ENCODE measurements at places on chromosomes 7 and 10. TPM values are rescaled to one million over a fixed set of nuclear protein-coding genes. Genes with fewer than 3 reads are reported as not detected.

The PAPSS2 gene
- total RNA-seq: 125 TPM

The KCP gene
- total RNA-seq: 5.1 TPM

The OR2A12 gene
- total RNA-seq: not detected

The TMEM184A gene
- total RNA-seq: 0.16 TPM

The RET gene
- total RNA-seq: 0.64 TPM

The PTPRZ1 gene
- total RNA-seq: 0.48 TPM

DNA sequence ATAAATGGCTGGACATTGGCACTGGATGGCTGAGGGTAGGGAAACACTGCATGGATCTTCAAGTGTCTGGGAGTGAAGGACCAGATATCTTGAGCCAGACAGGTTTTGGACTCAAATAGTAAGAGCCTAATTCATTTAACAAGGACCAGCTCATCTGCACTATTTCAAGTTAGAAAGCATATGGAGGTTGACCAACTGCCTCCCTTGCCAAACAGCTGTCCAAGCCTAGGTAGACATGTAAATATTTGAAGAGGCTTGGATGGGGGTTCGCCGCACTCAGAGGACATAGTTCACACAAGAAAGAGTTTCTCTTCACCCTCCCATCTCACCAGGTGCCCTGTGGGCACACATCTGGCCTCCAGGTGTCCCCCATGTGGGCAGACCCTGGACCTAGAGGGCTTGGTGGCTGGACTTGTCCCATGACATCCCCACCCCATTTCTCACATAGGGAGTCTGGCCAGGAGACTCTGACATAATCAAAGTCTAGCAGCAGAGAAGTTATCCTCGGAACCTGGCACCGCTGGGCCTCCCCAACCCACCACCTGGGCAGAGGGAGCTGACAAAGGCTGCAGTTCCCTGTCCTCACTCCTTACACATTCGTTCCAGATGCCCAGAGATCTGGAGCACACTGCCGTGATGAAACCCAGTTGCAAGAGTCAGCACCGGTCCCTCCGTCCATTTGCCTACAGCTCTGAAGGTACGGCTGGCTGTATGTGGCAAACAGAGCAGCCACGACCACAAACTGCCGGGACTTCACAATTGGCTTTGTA lies 116.9 kb upstream of the GDF10 start:
- DNase-seq: no peak

DNA sequence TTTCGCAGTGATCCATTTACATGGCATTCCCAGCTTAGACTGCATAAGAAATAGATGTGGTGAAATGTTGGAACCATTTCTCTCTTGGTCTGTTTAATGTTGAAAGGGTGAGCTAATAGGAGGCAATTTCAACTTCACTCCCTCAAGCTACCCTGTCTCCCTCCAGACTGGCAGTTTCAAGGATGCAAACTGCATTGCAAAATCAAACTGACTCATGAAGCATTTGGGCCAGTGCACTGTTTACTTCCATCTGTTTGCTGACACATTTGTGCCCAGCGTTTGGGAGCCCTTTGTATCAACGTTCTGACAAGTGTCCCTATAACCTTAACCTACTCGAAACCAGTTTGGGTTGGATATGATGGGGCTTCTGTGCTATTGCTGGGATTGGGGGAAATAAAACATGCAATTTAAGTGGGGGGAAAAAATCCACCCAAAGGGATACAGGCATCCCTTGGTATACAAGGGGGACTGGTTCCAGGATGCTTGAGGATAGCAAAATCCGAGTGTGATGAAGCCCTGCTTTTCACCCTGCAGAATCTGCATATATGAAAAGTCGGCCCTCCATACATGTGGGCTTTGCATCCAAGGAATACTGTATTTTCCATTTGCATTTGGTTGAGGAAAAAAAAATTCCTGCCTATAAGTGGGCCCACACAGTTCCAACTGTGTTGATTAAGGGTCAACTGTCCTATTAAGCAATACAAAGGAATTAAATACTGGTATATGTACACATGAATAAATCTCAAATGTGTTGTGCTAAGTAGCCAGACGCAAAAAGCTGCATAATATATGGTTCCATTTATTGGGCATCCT lies 15.6 kb downstream of the RHEB start:
- no peak for DNase-seq

GRCh38 chr10:92997620-92998019 lies 63.0 kb upstream of the CYP26C1 start:
- DNase-seq: no peak

GRCh38 chr10:30383356-30383755 lies 34.3 kb upstream of the MTPAP start:
- no peak for DNase-seq

DNA sequence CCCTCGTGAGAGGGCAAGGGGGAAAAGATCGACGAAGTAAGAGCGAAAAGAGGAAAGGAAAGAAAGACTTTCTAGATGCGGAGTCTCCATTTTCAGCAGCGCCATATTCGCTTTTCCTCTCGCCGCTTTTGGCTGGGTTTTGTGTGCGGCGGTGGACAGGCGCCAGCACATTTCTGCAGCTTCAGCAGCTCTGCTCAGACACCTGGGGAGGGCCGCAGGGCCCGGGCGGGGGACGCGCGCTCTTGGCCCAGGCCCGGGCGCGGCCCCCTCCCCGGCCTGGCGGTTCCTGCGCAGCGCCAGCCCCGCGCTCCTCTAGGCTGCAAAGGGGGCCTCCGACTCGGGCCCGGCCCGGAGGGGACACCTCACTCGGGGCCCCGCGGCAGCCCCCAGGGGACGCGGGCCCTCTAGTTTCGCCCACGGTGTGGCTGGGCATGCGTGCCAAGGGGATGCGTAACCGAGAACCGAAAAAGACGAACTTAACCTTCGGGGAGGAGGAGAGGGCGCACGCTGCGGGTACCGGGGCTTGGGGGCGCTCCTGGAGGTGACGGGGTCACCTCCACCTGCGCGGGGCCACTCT lies 34.5 kb upstream of the EBLN1 start:
- no peak for DNase-seq

GRCh38 chr10:3978174-3978573 lies 193.2 kb upstream of the KLF6 start:
- no peak for DNase-seq

GRCh38 chr10:118764195-118764594 lies 9.4 kb upstream of the CACUL1 start:
- DNase-seq: no peak
